ENCODE measurements at places on chromosomes 11 and 22. TPM values are rescaled to one million over a fixed set of nuclear protein-coding genes. Genes with fewer than 3 reads are reported as not detected.

The ABTB2 gene
- total RNA-seq = 3.2 TPM

The ZNF202 gene
- total RNA-seq = 11.3 TPM

The MUC5AC gene
- total RNA-seq = not detected

DNA sequence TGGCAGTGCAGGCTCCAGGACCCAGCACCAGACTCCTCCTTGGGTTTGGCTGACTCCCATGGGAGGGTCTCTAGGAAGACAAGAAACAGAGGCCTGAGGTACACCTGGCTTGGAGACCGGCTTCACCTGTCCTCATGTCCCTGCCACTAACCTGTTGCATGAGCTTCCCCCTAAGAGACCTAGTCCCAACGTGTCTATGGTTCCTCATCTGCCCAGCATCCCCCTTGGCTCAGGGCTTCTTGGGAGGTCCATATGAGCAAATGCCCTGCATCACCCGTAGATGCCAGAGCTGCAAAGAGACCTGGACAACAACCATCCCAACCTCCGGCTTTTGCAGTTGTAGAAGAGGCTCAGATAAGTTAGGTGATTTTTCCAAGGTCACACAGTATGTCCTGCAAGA, 123.5 kb downstream of the BUD13 start:
- DNase-seq = no peak

- DNase-seq = no peak
These were observed 89.8 kb upstream of the MS4A8 start for GRCh38 chr11:60609632-60610031.

DNA sequence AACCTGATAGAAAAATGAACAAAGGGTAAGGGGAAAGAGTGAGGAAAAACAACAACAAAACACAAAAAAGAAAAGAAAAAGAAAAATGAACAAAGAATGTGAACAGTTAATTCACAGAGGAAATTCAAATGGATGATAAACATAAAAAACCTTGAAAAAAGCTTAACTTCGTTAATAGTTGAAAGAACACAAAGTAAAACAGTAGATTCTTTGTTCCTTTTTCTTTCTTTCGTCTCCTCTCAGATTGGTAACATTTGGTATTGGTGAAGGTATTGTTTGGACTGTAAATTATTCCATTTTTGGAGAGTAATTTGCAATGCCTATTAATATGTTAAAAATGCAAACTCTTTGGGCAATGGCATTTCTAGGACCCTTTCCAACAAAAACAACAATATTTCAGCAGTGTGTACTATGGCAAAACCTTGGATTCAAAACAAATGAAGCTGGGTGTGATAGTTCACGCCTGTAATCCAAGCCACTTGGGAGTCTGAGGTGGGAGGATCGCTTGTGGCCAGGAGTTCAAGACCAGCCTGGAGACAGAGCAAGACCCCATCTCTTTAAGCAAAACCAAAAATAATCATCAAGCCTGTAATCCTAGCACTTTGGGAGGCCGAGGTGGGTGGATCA, 3.3 kb upstream of the BACE1 start:
- DNase-seq = no peak

The CRYAB gene
- total RNA-seq = 0.29 TPM
